ENCODE measurements at places on chromosomes 7 and 10. TPM values are rescaled to one million over a fixed set of nuclear protein-coding genes. Genes with fewer than 3 reads are reported as not detected.

The STEAP2 gene
- polyA plus RNA-seq, result 11.4 TPM

The ASB10 gene
- polyA plus RNA-seq, result 0.05 TPM

The BLNK gene
- 11.2 TPM for polyA plus RNA-seq

The SLC26A3 gene
- polyA plus RNA-seq, result 0.11 TPM

The ITIH2 gene
- polyA plus RNA-seq, result 0.05 TPM

The KNDC1 gene
- 0.02 TPM for polyA plus RNA-seq

The MAT1A gene
- 0.46 TPM for polyA plus RNA-seq

The KAZALD1 gene
- polyA plus RNA-seq, result 2.3 TPM

The ZNF425 gene
- polyA plus RNA-seq, result 1.6 TPM

Data from thymus (tissue), 14 donors.